ENCODE measurements at places on chromosomes 1 and 21. TPM values are rescaled to one million over a fixed set of nuclear protein-coding genes. Genes with fewer than 3 reads are reported as not detected.
A peak's percentile ranks its signal among the peaks of the same experiment; 100 is the strongest.

DNA sequence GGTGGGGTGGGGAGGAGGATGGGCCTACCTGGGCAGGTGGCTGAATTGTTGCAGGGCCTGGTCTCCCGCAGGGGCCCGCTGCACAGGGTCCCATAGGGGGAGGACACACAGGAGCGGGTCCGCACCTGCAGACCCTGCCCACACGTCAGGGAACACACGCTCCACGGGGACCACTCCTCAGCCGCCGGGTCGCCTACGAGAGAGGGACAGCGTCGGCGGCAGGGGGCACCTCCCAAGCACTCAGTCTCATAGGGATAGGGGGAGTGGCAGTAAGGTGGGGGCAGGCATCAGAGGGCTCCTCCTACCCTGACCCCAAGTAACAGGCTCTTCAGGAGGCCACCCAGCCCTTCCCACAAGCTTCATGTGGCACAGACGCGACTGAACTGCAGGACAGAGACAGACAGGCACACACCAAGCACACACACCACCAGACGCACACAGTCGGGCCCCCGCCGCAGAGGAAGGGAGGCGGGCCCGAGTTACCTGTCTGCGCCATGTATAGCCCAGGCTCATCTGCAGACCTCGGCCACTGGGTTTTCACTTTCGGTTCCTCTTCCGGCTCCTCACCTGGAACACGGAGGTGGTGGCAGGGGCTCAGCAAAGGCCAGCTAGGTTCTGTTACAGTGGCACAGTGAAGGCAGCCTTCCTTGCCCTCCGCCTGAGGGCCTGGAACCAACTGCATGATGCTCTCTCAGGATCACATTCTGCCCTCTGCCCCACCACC, 19.8 kb downstream of the ADGRB2 start:
- no peak for DNase-seq

GRCh38 chr1:89609781-89610456, 23.0 kb upstream of the LRRC8C start:
- DNase-seq: no peak

DNA sequence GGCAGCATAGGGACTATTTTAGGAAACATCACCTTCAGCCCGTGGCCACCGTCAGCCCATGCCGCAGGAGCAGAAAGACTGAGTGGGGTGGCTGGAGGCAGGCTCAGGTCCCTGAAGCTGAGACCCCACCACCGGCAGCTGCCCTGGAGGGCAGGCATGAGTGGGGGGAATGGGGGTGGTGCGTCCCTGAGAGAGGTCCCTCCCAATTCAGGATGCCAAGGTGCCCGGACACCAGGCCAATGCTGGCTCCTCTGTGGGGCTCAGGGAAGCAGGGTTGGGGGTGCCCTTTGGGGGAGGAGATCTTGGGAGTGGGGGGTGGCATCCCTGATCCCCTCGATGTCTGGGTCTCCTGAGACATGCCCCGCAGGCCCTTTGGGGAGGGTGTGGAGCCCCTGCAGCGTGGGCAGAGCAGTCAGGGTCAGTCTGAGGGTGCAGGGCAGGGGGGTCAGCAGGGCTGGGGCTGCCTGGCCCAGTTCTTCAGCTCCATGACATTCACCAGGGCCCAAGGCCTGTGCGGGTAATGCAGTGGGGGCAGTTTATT, 998 bp upstream of the TTC34 start:
- no peak for DNase-seq

DNA sequence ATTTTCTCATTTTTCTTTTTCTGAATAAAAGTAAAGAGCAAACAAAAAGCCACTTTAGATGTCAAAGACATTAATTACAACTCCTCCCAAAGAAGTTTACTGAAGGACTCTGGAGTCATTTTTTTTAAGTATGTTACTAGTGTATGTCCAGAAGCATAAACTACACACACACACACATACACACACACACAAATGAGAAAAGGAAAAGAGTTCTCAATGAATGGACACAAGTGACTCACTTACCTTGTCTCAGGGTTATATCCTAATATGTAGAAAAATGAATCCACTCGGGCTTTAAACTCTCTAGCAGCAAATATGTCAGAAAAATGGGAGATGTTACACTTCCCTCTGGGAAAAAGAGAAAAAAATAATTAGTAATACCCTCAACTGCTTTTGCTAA, 223.1 kb downstream of the SLC45A1 start:
- peak; percentile 3 for DNase-seq

Gene SMPDL3B
- not detected for total RNA-seq

Gene BLACAT1
- not detected for total RNA-seq

Gene EPHA10
- not detected for total RNA-seq

DNA sequence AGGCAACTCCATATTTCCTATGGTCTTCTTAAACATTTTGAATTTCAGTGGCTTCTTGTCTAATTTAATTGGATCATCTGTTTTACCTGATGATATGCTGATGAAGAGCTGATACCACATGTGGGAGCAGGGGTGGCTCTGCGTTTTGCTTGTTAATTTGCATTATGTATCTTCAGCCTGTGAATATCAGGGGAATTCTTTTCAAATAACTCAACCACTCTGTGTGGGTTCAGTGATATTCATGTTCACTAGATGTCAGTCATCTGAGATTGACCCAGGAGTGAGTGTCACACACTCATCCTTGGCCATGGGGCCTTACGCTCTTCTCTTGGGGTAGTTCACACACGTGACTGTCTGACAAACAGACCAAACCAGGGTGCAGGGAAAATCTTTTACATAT, 83.0 kb downstream of the FCRL5 start:
- DNase-seq: no peak

GRCh38 chr1:70142075-70142474, 63.3 kb downstream of the LRRC40 start:
- DNase-seq: peak; percentile 34

DNA sequence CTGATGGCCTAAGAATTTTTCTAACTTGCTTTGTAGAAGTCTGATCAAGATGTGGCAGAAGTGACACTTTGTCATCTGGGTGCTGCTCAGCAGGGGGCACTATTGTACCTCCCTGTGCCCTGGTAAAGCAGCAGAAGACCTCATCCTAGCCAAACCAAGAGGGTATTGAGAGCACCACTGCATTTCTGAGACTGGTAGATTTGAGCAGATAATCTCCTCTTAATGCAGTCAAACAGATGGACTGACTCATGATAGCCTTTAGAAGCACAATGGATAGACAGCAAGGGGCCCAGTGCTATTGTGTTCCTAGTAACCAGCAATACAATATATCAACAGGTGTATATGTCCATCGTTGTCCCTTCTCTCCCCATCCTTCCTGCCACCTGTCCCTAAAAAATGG, 5.7 kb downstream of the TPM3 start:
- DNase-seq: peak; percentile 36

DNA sequence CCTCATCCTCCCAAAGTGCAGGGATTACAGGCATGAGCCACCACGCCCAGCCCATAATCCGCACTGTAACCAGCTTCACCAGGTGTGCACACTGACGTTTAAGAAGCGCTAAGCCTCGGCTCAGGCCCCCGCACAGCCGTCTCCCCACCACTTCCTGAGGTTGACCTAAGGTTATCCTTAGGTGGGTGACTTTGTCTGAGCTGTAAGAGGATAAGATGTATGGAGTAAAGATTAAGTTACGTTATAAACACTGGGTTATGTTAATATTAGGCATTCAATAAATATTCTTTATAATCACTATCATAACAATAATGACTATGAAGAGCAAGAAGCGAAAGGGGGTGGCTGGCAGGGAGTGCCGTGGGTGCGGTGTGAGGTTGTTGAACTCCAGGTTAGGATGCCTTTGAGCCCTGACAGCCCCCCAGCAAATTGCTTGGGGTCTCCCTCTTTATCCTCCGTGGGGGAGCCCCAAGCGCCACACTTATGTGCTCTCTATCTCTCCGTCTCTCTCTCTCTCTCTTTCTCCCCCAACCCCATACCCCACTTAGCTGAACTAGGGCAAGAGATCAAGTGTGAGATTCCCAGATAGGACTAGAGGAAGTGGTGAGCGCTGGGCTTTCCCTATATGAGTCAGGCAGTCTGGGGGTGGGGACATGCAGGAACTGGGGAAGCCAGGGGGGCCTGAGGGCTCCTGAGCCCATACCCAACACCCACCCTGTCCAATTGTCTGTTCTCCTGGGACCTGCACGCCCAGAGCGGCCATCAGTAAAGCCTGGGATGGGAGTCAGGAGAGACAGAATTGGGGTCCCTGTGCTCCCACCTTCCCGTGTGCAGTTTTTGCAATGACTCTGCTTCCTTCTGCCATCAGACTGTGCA, 7.6 kb downstream of the EFHD2 start:
- DNase-seq: peak; percentile 35

- no peak for DNase-seq
These were observed 372.6 kb downstream of the AGBL4 start for GRCh38 chr1:49651136-49651535.

Data from HFFc6 (cell line).